ENCODE measurements at places on chromosomes 7 and 10.

GRCh38 chr7:39688611-39689480 is 65.5 kb downstream of the RALA start:
- DNase-seq = no peak

GRCh38 chr10:49784681-49785080 is 22.6 kb upstream of the OGDHL start:
- no peak for DNase-seq

GRCh38 chr10:32210306-32211045 is 136.5 kb downstream of the EPC1 start:
- DNase-seq = no peak

GRCh38 chr10:130484468-130485180 is 348.4 kb downstream of the GLRX3 start:
- DNase-seq = no peak

DNA sequence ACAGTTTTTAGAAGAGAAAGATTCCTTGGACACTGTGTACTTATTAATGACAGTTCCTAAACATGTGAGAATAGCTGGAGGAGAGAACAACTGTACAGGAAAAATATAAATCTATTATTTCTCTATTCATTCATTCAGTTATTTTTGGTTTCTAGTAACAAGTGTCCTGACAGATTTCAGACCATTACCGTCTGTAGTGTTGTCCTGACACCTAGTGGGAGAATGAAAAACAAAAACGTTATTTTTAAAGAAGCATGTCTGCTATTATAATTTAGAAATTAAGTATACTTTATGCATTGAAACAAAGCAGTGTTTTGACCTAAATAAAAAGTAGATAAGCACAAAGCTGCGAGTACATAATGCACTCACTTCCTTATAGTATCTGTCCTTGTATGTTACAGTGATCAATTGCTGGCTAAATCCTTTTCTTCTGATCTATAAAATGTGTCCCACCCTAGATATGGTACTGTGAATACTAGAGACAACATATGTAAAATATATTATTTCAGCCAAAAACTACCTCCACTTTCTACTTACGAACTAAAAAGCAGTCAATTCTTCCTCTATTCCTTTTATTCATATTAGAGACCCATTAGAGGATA is 575.6 kb downstream of the ARL4A start:
- no peak for DNase-seq
